Activated T-cell treated with anti-CD3 and anti-CD28 coated beads for 1 hour (primary cell): ENCODE measurements at places on chromosomes 2 and 18.

- DNase-seq = no peak
Observed at GRCh38 chr2:134362740-134363139, 108.9 kb downstream of the MGAT5 start.

DNA sequence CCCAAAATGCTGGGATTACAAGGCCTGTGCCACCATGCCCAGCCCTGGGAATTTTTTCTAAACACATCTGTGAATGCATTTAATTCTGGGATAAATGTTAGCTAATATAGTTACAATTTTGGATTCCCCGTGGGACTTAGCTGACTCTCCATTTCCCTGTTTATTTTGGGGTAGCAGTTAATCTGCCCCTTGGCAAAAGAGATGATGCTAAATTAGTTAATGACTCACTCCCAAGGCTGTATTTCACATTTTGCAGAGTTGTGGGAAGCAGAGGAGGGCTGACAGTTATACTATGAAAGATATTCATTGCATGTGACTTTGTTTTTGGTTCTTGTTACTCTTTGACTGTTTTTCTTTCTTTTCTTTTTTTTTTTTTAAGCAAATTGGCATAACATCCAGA is 3.2 kb downstream of the MTHFD2 start:
- DNase-seq = no peak

GRCh38 chr2:81658227-81658626 is 1353.7 kb upstream of the LRRTM1 start:
- no peak for DNase-seq

- DNase-seq = no peak
Observed at GRCh38 chr2:39093218-39093898, 27.5 kb downstream of the SOS1 start.
